ENCODE measurements at places on chromosomes 12 and 14.

DNA sequence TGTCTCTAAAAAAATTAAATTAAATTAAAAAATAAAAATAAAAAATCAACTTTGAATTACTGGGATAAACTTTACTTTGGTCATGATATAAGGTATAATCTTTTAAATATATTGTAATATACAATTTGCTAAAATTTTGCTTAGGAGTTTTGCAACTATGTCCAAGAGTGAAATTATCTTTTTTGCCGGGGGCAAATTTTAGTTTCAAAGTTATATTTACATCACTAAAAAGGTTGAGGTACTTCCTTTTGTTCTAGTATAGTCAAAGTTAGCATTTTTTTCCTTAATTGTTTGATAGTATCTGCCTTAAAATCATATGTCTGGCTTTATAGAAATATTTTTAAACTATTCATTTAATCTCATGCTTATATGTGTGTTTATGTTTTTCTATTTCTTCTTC is 17.6 kb upstream of the OR10AD1 start:
- DNase-seq, result no peak

DNA sequence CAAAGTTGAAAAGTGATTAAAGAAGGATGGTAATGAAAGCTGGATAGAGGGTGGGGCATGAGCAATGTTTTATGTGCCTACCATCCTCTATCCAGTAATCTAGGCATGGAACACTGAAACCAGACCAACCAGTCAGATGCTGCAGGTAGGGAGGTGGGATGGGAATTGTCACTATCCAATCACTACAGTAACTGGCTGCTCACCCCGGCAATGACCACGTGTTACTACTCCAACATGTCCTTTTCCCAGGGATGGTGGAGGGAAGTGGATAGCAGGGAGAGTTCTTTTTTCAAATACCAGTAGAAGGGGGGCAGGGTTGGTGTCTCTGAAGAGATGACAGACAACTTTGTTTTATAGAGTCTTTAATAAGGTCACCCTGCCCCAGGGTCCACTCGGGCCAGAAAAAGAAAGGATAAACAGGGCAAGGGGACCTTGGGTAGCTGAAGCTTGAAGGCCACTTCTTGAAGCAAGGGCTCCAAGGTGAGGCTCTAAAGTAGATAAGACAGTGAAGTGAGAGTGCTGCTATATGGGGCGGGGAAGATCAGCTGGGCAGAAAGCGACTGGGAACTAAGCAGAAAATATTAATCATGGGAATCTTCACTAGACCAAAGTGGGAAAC is 14.7 kb upstream of the CDH24 start:
- DNase-seq, result no peak

DNA sequence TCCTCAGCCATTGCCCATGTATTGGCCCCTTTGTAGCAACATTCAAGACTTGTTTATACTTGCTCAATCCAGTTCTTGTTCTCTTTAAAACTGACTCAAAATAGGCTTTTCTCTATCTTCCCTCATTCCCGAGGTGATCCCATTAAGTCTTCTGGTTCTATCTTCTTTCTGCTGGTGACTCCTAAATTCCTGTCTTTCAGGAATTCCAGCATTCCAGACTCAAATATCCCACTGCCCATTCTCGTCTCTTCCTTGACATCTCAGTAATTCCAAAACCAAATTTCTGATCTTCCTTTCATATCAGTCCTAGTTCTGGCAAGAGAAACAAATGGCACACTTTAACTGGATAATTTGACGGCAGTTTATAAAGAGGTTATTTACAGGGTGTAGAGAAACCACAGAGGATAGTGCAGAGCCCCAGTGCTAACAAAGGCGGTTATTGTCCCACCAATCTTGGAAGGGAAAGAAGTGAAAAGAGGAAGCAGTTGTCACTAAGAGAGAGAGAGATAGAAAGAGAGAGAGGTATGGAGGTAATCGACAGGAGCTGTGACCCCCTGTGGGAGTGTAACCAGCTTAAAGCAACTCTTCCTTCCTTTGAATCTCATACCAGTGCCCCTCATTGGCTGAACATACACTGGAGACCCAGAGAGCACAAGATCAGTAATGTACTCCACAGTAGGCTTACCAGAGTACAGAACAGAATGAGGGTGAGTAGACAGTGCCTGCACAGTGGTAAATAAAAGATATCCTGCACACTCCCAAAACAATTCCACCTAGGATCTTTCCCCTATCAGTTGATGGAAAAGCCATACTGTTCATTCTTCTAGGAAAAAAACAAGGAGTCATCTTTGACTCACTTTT is 177.6 kb upstream of the LMNTD1 start:
- no peak for DNase-seq

DNA sequence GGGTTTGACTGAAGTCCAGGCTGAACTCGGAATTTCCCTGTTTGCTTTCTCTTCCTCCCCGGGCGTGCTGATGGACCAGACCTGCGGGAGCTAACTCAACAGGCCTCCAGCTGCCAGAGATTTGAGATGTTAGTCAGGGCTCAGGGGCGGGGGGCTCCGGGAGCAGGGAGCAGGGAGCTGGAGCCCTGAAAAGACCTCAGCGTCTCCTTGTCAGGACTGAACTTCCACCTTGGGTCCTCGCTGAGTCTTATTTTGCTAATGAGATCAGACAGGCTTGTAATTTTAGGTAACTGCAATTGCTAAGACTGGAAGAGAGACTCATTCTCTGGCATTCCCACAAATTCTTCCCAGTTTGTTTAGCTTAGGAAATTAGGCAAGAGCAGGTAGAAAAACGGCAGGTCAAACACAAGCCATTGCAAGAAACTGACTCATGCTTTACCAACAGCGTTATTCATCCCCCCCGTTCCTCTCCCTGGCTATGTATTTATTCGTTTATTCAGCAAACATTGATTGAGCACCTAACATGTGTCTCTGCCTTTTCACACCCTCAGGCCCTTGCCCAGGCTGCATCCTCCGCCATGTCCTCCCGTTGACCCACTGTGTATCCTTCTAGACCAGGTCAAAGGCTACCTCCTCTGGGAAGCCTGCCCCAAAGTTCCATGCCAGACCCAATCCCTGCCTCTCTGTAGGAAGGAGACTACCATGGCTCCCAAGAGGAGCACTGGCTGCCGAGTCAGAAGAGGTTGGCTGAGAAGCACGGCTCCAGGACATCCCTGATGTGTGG is 80.4 kb upstream of the DIO3 start:
- DNase-seq, result no peak

DNA sequence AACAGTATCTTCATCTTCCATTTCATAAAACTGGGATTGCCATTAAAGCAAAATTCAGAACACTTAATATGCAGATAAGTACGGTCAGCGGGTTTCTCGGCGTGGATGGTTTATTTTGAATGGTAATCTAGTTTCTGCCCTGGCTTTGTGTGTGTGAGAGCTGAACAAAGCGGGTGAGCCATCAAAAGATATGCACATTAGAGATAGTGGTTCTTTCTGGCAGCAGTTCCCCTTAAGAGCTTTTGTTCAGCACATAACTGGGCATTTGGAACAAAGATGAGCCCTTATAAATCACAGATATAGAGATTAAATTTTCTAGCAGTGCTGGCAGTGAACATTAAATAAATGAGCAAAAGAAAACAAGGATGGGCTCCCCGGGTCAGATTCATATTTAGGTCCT is 207.5 kb downstream of the CALM1 start:
- no peak for DNase-seq

DNA sequence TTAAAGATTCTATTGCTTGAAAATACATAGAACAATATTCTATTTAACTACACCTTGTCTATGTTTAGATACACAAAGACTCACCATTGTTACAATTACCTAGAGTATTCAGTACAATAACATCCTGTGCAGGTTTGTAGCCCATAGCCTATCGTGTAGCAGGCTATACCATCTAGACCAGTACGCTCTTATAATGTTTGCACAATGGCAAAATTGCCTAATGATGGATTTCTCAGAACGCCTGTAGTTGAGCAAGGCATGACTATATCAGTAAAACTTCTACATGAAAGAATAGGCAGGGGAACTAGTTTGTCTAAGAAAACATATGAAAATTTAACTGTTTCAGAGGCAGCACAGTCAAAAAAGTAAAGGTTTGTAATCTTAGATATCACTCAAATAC is 375.9 kb downstream of the DAD1 start:
- no peak for DNase-seq
